ENCODE measurements at places on chromosomes 16 and 17.

DNA sequence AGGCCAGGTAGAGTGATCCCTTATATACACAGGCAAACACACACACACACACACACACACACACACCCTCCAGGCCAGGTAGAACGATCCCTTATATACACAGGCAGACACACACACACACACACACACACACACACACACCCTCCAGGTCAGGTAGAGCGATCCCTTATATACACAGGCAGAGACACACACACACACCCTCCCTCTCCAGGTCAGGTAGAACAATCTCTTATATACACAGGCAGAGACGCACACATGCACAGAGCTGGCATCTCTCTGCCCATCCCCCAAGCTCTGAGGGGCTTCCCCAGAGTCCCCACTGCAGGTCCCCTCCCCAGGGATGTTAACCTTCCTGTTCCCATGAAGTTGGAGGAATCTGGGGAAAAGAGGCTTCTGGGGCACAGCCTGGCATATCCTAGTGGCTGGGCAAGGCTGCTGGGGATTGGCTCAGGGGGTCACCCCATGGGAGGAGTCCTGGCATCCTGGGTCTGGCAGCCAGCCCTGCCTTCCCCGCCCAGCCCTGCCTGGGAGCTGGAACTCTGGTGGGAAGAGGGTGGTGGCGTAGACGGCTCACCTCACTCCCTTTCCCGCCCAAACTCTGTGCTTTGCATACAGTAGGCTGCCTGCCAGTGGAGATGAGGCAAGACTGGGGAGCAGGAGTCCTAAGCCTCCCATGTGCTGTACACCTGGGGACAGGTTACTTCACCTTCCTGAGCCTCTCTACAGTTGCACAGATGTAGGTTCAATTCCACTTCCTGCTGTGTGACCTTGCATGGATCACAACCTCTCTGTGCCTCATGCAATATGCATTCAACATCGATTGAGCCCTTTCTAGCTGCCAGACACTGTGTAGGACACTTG is 41.8 kb downstream of the TEKT5 start:
- DNase-seq, result no peak

DNA sequence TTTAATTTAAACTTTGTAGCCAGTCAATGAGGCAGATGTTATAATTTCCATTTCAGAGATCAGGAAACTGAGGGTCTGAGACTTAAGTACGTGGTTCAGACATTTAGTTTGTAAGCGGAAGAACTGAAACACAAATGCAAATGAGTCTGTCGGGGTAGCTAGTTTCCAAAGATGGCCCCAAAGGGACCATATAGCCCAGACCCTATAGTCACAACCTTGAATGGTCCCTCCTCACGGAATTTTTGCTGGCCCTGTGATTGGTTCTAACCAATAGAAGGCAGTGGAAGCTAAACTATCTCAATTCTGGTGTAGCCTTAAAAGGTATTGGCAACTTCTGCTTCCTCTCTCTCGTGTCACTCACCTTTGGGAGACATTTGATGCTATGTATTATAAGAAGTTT is 7.5 kb upstream of the BCO1 start:
- DNase-seq, result no peak

- no peak for DNase-seq
Measured at GRCh38 chr17:17108451-17109049, 66.3 kb downstream of the MPRIP start.

- DNase-seq, result no peak
Measured at GRCh38 chr17:56868716-56869115, 34.8 kb downstream of the DGKE start.

DNA sequence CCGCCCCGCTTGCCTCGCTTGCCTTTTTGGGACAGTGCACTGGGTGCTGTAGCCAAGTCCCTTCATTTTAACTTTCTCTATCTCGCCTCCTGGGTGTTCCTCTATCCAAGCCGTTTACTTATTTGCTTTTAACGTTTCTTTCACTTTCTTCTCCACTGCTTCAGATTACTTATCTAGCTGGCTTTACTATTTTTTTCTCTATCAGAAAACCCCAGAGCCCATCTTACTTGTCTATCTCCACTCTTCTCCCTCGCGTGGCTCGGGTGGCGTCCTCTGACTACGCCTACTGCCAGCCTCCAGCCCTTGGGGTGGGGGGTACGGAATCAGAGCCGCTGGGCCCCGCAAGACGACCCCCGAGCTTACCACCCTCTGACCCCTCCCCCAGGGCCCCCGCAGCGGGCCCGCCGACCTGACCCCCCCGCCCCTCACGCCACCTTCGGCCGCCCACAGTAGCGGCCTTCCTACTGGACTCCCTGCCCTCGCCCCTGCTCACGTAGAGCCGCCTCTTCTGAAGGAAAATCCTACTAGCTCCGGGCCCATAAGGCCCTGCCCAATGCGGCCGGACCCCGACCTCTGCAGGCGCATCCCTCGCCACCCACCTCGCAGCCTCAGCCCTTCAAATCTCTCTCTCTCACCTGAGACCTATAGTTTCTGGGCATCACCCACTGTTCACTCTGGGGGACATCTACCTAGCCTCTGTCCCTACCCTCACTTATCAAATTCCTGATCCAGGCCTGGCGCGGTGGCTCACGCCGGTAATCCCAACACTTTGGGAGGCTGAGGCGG is 1.0 kb upstream of the SLC12A4 start:
- no peak for DNase-seq

GRCh38 chr17:83067718-83068261 is 11.6 kb upstream of the METRNL start:
- DNase-seq, result no peak

DNA sequence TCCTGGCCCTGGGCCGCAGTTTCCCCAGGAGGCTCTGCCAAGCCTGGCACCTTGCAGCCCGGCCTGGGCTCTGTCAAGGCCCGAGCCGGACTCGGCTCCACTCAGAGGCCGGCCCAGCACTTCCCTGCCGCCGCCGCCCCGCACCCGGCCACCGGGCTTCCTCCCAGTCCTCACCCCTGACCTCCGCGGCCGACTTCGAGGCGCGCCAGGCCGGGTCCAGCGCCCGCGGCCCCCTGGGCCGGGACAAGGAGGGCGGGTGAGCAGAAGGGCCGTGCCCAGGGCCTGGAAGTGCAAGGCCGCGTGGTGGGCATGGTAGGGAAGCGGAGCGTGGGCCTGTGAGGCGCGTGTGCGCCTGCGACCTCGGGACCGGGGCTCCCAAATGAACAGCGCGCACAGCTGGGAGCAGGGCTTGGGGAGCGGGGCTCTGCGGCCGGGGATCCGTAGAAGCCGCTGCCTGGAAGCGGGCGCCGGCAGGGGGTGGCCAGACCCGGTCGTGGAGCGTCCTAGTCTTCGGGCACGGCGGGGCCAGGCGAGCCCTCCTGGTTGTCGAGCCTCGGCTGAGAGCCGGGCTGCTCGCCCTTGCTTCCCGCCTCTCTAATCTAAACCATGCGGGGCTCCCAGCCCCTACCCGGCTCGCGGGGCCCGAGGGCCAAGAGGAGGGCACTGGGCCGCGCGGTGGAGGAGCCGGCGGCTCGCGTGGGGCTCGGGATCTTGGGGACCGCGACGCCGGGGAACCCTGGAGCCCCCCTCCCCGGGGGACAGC is 503 bp upstream of the TBX4 start:
- DNase-seq, result no peak

GRCh38 chr17:49146620-49147306 is 14.2 kb downstream of the B4GALNT2 start:
- DNase-seq, result no peak

DNA sequence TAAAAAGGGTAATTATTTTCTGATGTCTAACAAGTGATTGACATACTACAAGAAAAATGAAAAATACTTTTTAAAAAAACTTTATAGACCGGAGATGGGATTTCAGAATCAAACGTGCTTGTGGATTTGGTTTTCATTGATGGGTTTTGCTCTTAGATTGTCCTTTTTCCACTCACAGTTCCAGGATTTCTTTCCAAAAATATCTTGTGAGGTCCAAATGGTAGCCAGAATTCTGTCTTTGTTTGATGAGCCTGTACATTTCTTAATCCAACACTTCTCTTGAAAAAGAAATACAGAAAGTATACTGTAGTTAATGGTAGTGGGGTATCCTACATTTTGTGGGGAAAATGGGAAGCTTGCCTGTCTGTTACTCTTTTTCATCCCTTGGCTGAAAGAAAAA is 329.3 kb downstream of the KCNJ2 start:
- no peak for DNase-seq

- no peak for DNase-seq
Measured at GRCh38 chr17:47697906-47698711, 4.1 kb downstream of the TBKBP1 start.

GRCh38 chr16:28923231-28923587 is 1.8 kb downstream of the RABEP2 start:
- DNase-seq, result no peak

DNA sequence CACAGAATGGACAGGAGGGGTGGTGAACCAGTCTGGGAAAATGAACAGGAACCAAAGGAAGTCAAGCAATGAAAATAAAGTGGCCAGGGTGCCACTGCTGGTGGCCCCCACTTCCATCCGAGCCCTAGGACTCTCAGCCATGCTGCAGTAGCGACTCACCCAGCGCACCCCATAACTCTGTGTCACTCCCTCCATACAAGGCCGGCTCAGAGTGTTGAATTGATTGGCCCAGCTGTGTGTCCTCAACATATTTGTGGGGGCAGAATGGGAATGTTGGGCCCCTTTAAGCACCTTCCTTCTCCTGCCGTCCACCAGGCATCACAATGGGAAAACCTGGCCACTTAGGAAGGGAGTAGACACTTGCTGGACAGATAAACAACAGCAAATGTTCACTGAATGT is 169.0 kb upstream of the SDK2 start:
- DNase-seq, result no peak

DNA sequence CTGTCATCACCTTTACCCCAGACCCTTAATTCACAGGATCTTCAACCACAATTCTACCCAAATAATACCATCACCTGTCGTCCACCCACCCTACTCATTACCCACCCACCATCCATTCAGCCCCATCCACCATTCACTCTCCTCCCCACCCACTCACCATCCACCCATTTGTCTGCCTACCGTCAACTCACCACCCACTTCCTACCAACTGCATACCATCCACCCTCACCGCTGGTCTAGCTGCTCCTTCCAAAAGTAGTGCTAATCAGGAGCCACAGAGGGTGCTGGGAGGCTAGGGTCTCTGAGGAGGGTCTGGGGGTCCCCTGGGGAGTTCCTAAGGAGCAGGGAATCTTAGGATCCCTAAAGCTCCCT is 12.0 kb upstream of the IGFBP4 start:
- no peak for DNase-seq

DNA sequence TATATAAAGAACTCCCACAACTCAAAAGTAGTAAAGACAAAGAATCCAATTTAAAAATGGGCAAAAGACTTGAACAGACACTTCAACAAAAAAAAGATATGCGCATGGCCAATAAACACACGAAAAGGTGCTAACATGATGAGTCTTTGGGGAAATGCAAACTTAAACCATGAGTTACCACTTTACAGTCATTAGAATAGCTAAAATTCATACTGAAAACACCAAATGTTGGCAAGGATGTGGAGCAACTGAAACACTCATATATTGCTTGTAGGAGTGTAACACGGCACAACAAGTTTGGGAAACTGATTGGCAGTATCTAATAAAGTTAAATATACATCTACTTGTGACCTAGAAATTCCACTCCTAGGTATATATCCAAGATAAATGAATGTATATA is 3.0 kb upstream of the PIK3R5 start:
- no peak for DNase-seq

- DNase-seq, result no peak
Measured at GRCh38 chr16:15576960-15577958, 65.7 kb downstream of the MARF1 start.

- DNase-seq, result no peak
Measured at GRCh38 chr16:49464877-49465504, 91.4 kb downstream of the C16orf78 start.

- no peak for DNase-seq
Measured at GRCh38 chr16:84907575-84907974, 87.8 kb downstream of the CRISPLD2 start.

Data from stimulated activated CD4-positive, alpha-beta T cell treated with anti-CD3 and anti-CD28 coated beads, Interleukin-12 subunit alpha, Interleukin-12 subunit beta, amount 100 ng/mL, for 24 hours (primary cell).